ENCODE measurements at places on chromosomes 5 and 9.

DNA sequence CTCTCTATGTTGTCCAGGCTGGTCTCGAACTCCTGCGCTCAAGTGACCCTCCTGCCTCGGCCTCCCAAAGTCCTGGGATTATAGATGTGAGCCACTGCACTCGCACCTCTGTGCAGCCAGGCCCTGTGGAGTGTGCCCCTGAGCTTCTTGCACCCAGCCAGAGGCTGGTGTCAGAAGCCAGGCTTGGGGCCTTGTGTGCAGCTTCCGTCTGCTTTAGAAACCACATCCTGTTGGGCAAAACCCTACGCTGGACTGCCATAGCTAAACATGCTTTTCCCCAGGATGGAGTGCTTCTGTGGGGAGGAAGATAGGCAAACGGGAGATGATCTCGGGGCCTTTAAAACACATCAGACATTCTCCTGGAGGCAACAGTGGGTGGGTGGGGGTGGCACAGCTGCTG is 40.1 kb downstream of the PRRT1B start:
- no peak for DNase-seq

DNA sequence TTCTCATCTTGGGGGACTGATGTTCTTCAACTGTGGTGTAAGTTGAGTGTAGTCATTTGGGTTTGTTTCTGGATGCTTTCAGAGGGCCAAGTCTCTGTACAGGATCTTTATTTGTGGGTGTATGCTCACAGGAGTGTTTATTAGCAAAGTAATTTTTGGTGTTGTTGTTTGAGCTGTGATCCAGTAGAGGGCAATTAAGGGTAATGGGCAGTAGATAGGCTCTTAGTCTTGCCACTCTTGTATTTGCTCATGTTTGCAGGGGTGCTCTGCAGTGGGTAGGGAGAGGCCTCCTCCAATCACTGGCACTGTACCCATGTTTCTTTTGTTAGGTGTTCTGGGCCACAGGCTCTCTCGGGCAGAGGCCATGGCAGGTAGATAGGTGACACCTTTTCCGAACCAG is 45.9 kb upstream of the ITGA2 start:
- no peak for DNase-seq

DNA sequence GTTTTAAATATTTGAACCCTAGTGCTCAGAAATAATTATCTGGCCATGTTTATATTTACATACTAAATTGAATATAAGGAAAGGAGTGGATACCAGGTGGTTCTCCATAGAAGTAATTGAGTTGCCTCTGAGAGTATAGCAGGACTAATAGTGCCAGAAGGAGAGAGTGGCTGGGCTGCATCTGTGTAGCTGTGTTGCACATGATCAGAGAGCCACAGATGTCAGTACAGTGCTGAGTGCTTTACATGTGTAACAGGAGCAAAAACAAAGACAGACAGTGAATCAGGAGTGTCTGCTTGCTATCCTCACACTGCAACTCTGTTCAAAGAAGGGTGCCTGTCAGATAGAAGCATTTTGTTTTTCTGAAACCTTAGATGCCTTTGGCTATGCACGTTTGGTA is 353.9 kb upstream of the PAPPA start:
- DNase-seq = no peak

DNA sequence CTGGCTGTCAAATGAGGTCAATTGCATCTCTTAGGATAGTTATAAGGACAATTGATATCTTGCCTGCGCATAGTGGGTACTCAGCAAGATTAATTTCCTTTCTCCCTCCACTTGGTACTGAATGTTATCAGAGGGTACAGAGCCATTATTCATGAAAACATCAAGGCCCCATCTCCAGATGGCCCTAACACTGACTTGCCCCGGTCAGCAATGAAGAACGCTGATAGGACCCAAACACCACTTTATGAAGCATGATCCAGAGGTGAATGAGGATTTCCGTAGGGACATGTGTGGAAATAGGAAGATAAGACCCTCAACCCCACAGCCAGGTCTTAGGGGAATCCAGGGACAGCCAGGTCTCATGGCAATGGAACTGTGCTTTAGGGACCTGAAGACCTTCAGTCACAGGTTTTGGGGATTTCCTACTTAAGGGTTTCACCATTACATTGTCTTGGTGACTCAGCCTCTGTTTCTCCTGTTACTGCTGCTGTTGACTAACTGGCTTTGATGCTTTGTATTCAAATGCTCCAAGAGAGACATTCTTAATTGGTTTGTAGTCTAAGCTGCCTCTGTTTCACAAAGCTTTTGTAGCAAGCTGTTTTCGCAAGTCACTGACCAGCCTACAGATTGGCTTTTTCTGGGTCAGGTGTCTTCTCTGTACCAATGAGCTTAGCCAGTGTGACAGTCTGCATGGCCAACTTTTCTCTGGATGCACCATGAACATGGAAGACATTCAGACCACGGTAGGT is 35.3 kb upstream of the IQGAP2 start:
- DNase-seq = no peak

- no peak for DNase-seq
Observed at GRCh38 chr9:92749934-92750315, 14.7 kb downstream of the BICD2 start.

DNA sequence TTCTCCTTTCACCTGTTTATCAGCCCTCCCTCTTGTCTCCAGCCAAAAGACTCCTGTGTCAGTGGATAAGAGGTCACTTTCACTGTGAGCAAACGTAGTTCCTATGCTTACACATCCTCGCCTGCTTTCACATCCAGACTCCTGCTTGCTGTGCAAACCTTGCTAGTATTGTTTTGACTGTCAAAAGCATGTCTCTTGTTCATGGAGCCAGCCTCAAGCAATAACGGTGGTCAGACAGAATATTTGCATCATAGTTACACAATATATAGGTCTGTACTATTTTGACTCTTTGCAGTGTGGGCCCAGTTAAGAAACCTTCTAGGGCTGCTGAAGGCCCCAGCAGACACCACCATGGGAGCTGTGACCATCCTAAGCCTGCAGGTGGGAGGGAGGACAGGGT is 420.0 kb downstream of the SEMA5A start:
- no peak for DNase-seq

- DNase-seq = no peak
Observed at GRCh38 chr9:123350590-123351310, 5.2 kb upstream of the CRB2 start.

DNA sequence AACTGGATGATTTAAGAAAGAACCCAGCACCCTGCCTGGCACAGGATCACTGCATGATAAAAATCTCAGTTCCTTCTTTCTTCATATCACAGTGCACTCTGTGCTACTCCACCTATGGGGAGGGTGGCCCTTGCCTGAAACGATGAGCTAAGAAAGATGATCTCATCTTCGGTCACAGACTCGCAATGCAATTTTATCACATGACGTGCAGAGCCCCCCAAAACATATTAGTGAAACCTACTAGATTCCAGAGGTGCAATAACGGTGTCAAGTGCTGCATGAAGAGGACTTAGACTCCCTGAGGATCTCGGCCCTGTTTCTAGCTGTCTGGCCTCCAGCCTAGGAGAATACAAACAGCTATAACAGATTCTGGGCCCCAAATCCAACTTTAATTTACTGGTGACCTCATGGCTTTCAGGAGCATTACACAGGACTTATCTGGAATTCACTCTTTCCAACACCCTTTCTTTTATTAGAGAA is 104.0 kb downstream of the EBF1 start:
- no peak for DNase-seq
